ENCODE measurements at places on chromosomes 7 and 10.

GRCh38 chr7:111274857-111275256, 183.9 kb downstream of the LRRN3 start:
- DNase-seq = peak; percentile 33

- no peak for DNase-seq
These were observed 73.9 kb upstream of the GDF10 start for GRCh38 chr10:47225928-47226645.

- no peak for DNase-seq
These were observed 11.9 kb downstream of the RAB11FIP2 start for GRCh38 chr10:118034791-118035261.

DNA sequence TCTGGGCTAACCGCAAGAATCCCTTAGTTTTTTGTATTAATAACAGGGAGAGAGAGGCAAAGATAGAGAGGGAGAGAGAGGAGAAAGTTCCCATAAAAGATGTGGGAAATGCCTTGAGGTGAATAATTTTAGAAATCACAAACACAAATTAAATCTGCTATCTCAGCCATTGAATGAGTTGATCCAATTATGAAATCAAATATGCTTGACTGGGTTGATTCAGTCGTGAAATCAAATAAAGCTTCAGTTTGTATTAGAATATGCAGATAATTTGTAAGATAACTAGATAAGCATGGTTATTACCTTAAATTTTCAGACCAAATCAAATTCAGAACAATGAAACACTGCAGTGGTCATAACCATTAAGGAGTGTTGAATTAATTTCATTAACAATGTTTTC, 68.9 kb downstream of the SEMA3A start:
- no peak for DNase-seq

DNA sequence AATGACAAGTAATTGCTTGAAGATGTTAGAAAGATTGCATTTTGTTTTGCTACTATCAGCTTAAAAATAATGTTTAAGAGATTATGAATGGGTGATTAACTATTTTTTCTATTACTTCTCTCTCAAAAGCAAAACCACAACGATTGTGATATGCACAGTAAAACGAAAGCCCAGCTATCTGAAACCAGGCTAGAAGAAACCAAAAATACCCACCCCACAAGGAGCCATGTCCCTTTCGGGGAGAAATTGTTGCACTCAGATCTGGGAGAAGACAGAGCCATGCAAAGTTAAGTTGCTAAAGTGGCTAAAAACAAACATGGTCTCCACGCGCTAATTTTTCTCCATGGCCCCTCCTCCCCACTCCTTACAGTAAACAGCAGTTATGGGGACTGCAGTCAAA, 173.6 kb downstream of the RPS24 start:
- no peak for DNase-seq
